NCI-H226 (cell line): ENCODE measurements at places on chromosomes 7 and 10.

GRCh38 chr7:132002343-132002968 is 446.0 kb upstream of the PODXL start:
- no peak for DNase-seq

DNA sequence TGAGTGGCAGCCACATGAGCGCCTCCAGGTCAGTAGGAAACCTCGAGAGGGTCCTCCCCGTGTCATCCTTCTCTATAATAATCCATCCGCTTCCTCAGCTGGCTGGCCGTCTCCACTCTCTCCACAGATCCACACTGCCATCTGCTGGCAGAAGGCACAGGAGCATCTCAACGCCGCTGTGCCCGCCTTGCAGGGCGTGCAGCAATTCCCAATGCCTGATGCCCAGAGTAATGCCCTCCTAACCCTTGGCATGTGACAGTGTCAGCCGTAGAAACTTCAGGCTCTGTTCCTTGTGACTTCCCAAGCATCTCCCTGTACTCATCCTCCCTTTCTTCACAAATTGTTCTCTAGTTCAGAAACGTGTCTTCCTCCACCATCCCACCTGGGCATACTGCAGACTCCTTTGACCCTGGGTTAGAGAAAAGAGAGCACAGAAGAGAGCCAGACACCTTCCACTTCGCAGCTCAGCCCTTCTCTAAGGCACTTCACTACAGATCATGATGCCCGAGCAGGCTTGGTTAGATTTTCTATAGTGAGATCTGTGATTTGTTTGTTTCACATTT is 70.8 kb downstream of the XPNPEP1 start:
- peak; percentile 55 for DNase-seq

DNA sequence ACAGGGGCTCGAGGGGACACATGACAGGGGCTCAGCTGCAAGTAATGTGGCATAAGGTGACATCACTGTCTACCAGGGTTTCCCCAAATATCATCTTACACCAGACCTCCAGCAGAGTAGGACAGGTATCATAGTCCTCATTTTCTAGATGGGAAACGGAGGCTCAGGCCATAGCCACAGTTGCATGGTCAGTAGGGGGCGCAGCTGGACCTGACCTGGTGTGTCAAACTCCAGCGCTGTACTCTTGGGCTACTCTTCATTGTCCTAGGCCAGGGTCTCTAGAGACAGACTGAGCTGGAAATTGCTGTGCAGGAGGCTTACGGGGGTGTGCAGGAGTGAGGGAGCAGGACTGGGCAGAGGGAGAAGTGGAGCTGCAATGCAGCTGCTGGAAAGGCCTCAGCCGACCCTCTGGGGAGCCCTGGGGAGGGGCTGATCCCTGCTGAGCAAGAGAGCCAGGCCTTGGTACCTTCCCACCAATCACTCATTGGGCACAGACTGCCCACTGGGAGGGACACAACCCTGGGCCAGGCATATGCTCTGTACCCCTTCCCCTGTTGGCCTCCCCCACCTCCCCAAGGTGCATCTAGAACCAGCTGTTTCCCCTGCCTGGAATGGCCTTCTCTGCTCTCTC is 89.9 kb downstream of the CDH23 start:
- DNase-seq = no peak

DNA sequence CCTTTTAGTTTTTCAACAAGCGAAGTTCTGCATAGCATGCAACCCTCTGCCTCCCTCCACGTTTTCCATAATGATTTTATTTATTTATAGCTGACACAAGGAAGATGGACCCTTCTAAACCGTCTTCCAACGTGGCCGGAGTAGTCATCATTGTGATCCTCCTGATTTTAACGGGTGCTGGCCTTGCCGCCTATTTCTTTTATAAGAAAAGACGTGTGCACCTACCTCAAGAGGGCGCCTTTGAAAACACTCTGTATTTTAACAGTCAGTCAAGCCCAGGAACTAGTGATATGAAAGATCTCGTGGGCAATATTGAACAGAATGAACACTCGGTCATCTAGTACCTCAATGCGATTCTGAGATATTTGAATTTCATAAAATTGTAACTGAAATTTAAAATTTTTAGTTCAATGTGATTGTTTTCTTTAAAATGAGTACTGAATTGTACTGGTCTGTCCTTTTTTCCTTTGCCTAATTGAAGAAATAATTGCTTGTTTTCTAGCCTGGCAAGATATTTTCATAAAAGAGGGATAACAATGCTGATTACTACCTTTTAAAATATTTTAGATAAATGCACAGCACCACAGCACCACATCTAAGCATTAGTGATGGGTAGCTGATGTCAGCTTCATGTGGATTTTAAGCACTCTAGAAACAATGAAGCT is 41.5 kb upstream of the SLC39A12 start:
- DNase-seq = peak; percentile 22

- DNase-seq = peak; percentile 22
Measured at GRCh38 chr7:15751191-15751701, 64.8 kb upstream of the MEOX2 start.

GRCh38 chr7:65798111-65799075 is 74.5 kb upstream of the VKORC1L1 start:
- DNase-seq = peak; percentile 87

DNA sequence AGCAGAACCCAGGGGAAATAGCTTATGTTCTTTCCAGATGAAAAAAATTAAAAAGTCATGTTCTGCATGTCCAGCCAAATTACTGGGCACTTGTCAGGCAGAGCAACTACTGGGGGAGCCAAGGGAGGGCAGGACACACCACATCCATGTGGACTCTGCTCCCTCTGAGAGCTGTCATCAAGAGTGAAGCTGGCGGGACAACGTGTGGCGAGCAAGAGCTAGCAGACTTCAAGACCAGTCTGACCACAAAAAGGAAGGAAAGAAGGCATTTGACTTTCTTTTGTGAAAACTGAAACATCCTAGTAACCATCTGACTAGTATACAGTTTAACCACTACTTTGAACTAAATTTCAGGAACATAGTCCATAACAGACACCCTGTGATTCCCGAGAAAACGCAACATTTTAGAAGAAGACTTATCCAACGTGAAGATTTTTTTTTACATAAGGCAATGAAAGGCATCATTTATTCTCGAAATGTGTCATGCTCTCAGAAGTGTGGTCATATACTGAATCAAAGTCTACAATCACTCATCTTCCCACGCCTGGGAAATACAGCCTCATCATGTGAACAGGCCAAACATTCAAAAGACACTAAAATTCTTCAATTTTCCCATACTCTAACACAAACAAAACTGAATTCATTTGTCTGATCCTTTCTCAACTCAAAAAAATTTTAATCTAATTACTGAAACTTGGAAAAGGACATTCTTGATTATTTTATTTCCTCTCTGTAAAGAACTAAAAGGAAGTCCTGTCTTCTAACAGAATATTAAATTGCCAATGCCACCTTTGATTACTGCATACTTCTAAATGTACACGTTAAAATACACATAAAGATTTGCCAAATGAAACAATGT is 15.5 kb downstream of the CYTH3 start:
- DNase-seq = no peak

GRCh38 chr10:24944512-24945255 is 7.7 kb downstream of the PRTFDC1 start:
- peak; percentile 82 for DNase-seq

GRCh38 chr10:73110345-73110849 is at the start of gene NUDT13:
Gene NUDT13 (plus strand): TSS chr10:73110455. CDS start chr10:73114366, 3,911 bp downstream.
- no peak for DNase-seq
